Aorta (tissue), 5 donors: ENCODE measurements at places on chromosomes 2 and 18. TPM values are rescaled to one million over a fixed set of nuclear protein-coding genes. Genes with fewer than 3 reads are reported as not detected.
A peak's percentile ranks its signal among the peaks of the same experiment; 100 is the strongest.

DNA sequence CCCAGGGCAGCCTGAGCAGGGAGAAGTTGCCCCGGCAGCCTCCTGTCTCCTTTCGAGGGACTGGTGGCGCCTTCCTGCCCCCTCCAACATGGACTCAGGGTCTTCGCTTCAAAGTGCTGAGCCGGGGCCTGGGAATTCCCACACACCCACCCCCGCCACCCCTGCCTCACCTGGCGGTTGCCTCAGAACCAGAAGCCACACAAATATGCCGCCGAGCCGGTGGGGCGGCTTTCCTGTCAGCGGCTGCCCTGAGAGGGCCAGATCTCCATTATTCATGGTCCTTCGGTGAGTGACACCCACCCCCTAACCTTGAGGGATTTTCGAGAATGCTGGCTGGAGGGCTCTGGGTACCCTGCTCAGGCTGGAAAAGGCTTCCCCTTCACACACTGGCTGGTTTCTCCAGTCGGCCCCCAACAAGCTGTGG is 71.7 kb downstream of the SMAD7 start:
- no peaks in the 10 kb centered on the region for H3K36me3 ChIP-seq
- no peak overlapping the region for H3K4me3 ChIP-seq
- H3K27me3 ChIP-seq: no peaks in the 10 kb centered on the region
- no peak overlapping the region for H3K27ac ChIP-seq
- peak; percentile 71 for DNase-seq

DNA sequence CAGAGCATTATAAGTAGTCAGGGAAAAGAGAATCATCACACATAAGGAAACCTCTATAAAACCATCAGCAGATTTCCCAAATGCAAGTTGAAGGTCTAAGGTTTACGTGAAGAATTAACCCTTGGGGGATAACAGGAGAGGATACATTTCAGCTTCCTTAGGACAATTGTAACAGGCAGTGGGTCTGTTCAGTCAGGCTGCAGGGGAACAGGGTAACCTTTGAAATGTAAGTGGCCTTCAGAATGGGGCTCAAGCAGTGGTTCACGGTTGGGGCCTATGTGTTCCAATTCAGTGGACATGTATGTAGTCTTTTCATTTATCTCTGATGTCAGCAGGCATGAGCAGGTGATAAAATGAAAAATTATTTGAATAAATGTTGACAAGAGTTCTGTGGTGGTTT is 139.3 kb downstream of the EML6 start:
- no peaks in the 10 kb centered on the region for H3K27me3 ChIP-seq
- DNase-seq: no peak
- H3K27ac ChIP-seq: no peak overlapping the region
- H3K4me3 ChIP-seq: no peak overlapping the region

- H3K36me3 ChIP-seq: no peaks in the 10 kb centered on the region
- H3K4me1 ChIP-seq: no peaks in the 10 kb centered on the region
- no peak for DNase-seq
- H3K27me3 ChIP-seq: no peaks in the 10 kb centered on the region
- H3K4me3 ChIP-seq: no peak overlapping the region
These were observed 831.7 kb downstream of the RNF144A start for GRCh38 chr2:7748717-7749415.

MARS2 gene
- 3.6 TPM for total RNA-seq
